ENCODE measurements at places on chromosomes 11 and 22.

- DNase-seq = no peak
Measured at GRCh38 chr22:19290400-19291217, 910 bp downstream of the CLTCL1 start.

- no peak for DNase-seq
Measured at GRCh38 chr11:130892861-130893260, 23.4 kb downstream of the SNX19 start.

- DNase-seq = peak; percentile 64
Measured at GRCh38 chr22:31291481-31292235, 630 bp downstream of the PIK3IP1 start.

- no peak for DNase-seq
Measured at GRCh38 chr11:76313271-76313670, 67.7 kb downstream of the THAP12 start.

DNA sequence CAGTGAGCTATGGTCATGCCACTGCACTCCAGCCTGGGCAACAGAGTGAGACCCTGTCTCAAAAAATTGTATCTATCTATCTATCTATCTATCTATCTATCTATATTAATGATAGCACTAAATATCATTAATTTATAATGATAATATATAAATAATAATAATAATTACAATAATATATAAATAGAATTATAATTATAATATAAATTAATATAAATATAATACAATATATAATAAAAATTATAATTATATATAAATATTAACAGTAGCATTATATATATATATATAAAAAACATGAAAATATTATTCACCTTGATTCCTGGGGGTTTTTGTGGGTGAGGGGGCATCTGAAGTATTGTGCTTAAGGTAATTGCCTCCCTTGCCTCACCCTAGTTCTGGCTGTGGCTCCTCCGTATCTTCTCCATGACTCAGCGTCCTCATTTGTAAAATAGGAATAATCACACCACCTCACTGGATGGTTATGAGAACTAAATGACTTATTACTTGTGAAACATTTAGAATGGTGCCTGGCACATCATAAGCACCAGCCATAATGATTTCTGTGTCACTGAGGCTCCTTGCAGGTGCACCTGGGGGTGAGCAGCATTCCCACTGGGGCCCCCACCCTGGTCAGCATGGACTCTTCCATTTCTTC, 18.8 kb downstream of the RASD2 start:
- no peak for DNase-seq

DNA sequence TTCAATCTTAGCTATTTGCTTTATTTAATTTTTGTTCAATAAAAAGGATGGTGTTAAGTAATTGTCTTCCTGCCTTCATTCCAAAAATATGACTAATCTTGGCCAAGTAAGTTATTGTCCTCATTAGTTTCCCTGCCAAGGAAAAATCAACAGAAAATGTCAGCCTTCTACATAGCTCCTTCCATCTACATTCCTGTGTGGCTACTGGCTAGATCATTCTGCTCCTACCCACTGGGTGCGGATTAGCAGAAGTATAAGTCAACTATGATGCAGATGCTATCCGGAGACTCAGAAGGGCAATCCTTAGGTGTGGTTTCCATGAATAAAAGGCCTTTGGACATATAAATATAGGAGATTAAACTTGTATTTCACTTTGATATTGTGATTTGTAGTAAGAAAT, 154.4 kb downstream of the SBF2 start:
- no peak for DNase-seq

GRCh38 chr11:73218830-73219215, 742 bp downstream of the P2RY2 start:
- no peak for DNase-seq

GRCh38 chr11:74641905-74642304, 49.5 kb downstream of the POLD3 start:
- no peak for DNase-seq

DNA sequence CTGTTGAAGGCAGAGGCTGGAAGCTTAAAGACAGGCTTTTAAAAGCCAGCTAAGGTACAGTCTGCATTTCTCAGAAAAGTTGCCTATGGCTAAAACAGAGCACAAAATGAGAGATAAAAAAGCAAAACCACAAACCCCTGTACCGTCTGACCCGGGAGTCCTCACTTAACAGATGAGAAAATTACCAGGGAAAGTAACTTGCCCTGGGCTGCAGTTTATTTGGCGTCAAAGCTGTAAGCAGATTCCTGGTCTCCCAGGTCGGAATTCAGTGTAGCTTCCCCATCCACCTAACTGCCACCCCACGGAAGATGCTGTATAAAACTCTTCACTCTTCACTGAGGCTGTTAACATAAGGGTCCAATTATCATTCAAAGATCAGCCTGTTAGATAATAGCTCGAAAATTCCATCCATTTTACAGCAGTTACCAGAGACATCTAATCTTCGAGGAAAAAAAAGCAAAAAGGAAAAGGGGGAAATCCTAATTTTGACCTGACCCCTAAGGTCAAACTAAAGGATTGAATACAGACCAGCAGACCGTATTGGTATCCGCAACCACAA, 1.5 kb downstream of the TCF20 start:
- DNase-seq = no peak

GRCh38 chr22:42214633-42215415, 55.6 kb downstream of the TCF20 start:
- no peak for DNase-seq

DNA sequence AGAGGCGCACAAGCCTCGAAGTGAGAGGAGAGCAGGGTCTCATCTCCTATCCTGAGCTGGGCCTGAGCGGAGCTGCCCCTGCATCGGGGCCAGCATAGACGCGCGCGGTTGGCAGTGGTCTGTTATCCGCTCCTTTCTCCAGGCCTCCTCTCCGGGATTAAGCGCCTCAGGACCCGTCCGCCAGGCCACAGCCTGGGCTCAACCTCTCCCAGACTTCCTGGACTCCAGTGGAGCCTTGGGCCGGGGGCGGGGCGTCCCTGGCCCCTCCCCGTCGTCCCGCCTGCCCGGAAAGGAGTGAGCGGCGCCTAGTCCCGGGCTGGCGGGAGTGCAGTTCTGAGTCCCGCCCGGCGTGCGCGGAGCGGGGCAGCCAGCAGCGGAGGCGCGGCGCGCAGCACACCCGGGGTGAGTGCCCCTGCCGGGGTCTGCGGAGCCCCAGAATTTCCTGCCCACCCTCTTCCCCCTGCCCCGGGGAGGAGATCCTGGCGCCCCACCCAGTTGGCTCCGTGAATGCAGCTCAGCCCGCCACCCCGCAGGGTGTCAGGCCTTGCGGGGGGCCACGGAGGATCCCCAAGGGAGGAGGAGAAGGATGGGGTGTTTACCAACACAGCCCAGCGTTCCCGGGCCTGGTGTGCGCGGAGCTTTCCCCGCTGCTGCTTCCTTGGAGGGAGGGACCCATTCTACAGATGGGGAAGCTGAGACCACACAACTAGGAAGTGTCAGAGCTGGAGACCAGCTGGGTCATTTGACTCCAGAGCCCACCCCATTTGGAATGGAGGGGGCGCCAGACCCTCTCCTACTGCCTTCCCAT, at the start of gene TCIRG1:
Gene TCIRG1, plus strand, starts transcription at position 308 of the 808 bp plus-strand sequence. CDS start 2,247 bp downstream, outside the sequence.
- DNase-seq = peak; percentile 81

DNA sequence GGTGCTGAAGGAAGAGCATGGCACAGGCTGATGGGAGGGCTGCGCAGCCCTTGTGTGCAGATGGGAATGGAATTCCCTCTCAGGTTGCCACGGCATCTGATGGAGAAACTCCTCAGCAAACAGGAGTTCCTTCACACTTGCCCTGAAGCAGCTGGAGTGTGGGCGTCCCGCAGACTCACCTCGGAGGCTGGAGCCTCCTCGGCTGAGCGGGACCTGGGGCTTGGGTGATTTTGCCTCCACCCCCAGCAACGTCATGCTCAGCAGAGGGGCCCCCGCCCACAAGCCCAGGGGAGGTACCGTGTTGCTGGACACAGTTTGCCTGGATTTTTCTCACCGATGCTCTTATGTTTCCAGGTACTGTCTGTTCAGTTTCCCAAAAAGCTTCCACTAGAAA, 63.4 kb downstream of the MYO7A start:
- no peak for DNase-seq

GRCh38 chr11:125263268-125263790, 98.8 kb downstream of the PKNOX2 start:
- DNase-seq = no peak

GRCh38 chr11:114099392-114100178, 40.1 kb downstream of the ZBTB16 start:
- no peak for DNase-seq

GRCh38 chr11:105673089-105673488, 63.2 kb downstream of the GRIA4 start:
- peak; percentile 15 for DNase-seq

GRCh38 chr11:132818951-132819350, 713.4 kb downstream of the OPCML start:
- no peak for DNase-seq

DNA sequence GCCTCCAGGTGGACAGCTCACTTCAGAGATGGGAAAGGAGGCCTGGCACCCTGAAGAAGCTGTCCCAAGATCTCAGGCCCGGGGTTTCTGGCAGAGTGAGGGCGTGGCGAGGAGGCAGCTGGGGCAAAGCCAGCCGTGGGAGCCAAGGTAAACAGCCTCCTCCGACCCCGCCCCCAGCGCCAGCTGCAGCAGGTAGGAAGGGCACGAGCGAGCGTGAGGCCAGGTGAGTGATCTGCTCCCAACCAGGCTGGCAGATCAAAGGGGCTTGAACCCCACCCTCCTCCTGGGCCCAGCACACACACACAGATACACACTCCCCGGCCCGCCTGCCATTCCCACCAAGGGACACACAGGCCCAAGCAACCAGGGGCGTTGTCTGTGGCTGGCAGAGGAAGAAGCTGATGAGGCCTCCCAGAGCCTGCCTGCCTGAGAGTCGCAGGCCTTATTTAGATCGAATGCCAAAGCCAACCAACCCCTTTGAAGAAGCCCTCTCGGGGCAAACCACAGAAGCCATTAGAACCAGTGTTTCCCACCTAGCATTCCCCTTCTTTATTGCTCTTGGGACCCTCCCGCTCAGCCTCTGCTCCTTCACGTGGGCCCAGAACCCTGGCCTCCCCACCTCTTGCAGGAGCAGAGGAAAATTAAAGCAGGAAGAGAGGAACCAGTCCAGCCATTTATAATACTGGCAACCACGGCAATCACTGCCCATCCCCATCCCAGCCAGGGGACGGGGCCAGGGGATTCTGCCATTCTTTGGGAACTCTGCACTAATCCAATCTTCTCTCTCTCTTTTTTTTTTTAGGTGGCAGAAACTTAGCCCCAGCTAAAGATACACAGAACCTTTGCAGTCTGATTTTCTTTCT, 5.0 kb downstream of the PDGFB start:
- no peak for DNase-seq

GRCh38 chr11:124791626-124792341, 8.4 kb downstream of the MSANTD2 start:
- no peak for DNase-seq

DNA sequence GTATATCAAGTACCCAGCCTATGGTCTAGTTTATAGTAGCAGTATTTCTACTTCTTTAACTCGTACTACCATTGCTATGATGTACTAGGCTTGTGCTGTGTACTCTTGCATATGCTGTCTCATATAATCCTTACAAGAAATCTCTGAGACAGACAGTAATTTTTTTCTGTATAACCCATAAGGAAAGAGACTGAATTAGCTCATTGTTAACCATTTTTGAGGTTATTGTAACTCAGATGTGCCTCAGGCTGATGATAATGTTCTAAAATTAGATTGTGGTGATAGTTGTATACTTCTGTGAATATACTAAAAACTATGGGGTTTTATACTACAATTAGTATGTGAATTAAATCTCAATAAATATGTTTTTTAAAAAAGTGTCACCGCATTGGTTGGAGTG, 112.2 kb upstream of the RRM1 start:
- DNase-seq = no peak

GRCh38 chr22:30874431-30875370, 93.9 kb downstream of the MORC2 start:
- no peak for DNase-seq

DNA sequence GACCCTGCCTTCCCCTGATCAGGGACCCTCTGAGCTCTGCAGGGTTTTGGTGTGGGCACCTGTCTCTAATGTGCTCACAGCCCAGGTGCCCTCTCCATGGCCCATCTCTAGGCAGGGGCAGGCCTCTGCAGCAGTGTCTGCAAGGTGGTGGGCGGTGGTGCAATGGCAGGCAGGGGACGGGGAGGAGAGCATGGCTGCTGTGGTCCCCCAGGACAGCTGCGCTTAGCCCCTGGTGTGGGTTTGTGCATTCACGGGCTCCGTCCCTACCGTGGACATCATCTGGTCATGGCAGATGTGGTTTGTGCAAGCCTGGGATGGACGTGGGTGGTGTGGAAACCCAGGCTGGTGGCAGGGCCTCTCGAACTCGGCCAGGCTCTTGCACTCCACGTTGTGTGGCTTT, 443.1 kb downstream of the TBC1D22A start:
- DNase-seq = peak; percentile 10

DNA sequence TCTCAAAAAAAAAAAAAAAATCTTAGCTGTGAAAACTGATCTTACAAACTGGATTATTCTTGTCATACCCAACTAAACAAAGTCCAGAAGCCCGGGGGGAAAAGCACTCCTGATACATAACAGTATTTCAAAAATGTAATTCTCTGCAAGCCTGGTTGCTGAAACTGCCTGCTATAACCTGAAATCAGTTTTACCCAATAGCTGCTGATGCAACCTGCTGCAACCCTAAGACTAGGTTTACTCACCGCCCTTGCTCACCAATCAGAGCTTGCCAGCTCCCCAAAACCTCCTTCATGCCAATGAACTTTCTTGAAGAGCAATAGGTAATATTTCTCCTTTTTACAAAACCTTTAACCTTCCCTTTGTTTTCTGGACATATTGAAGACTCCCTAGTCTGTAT, 12.4 kb downstream of the FGF19 start:
- no peak for DNase-seq

DNA sequence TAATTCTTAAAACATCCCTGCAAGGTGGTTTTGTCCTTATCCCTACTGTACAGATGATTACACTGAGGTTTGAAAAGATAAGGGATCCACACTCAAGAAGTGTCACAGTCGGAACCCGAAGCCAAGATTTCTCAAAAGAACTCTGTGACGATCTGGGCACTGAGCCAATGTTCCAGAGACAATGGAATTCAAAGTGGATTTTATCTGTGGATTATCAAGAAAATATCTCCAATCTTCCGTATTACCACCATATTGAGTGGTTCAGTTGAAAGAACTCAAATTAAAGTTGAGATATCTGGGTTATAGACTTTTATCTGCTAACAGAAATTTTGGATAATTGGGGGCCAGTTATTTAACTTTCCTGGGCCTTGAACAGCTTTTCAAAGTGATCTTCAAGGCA, 100.0 kb upstream of the GRAMD1B start:
- DNase-seq = no peak

DNA sequence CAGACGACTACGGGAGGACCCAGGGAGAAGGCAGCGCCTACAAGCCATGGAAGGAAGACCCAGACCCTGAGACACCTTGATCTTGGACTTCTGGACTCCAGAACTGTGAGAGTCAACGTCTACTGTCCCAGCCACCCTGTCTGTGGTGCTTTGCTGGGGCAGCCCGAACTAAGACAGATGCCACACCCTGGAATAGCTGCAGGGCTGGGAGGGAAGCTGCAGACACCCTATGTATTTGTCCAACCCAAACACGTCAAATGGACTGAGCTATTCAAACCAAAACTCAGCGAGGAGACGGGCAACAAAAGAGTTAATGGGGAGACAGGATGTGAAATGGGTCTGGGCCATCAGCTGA, 169.3 kb downstream of the CTTN start:
- no peak for DNase-seq
